ENCODE measurements at places on chromosomes 16 and 17.
A peak's percentile ranks its signal among the peaks of the same experiment; 100 is the strongest.

GRCh38 chr17:62862251-62862650 lies 54.1 kb upstream of the MARCHF10 start:
- no peak for DNase-seq

- DNase-seq = no peak
These were observed 9.8 kb downstream of the TP53 start for GRCh38 chr17:7677388-7678067.

GRCh38 chr16:24036614-24037013 lies 200.8 kb downstream of the PRKCB start:
- peak; percentile 66 for DNase-seq

GRCh38 chr16:84741340-84741830 lies 41.6 kb downstream of the USP10 start:
- DNase-seq = no peak

GRCh38 chr16:54616610-54617009 lies 314.1 kb upstream of the IRX5 start:
- no peak for DNase-seq

- no peak for DNase-seq
These were observed 57.4 kb upstream of the ERN1 start for GRCh38 chr17:64187093-64187895.

DNA sequence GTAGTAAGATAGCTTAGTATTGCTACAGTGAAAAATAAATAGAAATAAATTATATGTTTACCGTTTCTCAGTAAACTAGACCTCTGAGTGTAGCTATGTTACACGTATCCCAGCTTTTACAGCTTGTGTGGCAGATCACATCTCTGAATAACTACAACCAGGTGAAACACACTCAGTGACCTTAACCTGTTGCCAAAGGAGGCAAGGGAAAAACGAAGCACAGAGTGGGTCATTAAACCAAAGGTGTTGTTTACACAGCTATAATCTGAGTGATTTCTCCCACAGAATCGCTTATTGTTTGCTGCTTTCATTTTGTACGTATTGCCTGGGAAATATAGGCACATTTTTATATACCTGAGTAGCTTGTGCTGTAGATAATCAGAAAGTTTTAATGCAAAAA lies 688.2 kb upstream of the KIF2B start:
- no peak for DNase-seq

GRCh38 chr16:65658787-65659220 lies 536.9 kb upstream of the CDH11 start:
- DNase-seq = no peak

- no peak for DNase-seq
These were observed 11.7 kb upstream of the MAF start for GRCh38 chr16:79612207-79612606.

DNA sequence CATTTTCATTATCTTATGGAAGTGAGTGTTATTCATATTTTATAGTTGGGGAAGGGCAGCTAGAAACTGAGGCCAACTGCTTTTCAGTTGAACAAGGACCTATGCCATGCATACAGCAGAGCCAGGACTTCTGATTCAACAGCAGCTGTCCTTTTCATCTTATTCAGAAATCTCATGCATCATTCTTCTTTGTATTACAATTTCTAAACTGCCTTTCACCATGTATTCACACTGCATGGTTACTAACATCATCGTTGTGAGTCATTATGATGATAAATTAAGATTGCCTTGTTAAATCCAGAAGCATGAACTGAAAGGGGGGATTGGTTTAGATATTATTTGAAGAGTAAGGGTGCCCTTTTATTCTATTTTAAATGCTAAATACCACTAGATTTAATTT lies 1470.1 kb upstream of the GOT2 start:
- no peak for DNase-seq

DNA sequence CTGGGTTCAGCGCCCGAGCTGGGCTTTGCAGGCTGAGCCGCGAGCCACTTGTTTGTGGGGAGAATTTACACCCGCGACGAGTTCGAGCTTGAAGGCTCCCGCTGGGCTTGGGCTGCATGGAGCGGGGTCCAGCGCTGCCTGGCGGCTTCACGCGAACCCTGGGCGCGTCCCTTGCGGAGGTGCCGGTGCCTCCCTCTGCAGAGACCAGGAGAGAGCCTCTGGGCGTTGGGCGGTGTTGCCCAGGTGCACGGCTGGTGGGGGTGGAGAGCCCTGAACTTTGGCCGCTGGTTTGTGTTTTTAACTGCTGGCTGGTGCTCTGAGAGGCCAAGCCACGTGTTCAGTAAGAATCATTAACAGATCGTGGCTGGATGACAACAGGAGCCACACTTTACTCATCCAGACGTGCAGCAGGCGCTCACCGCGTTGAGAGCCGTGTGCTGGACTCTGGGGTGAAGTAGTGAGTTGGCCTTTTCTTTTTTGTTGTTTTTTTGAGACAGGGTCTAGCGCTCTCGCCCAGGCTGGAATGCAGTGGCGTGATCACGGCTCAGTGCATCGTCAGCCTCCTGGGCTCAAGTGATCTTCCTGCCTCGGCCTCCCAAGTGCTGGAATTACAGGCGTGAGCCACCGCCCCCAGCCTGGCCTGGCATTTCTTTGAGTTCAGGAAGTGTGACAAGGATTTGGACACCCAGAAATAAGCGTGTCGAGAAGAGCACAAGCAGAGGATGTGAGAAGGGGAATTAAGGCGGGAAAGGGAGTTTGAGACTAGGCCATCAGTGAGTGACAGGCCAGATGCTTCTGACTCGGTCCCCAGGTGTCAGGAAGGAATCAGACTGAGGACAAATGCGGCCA lies 827 bp downstream of the CDK10 start:
- peak; percentile 66 for DNase-seq

GRCh38 chr16:84054916-84055315 lies 12.3 kb upstream of the SLC38A8 start:
- no peak for DNase-seq

DNA sequence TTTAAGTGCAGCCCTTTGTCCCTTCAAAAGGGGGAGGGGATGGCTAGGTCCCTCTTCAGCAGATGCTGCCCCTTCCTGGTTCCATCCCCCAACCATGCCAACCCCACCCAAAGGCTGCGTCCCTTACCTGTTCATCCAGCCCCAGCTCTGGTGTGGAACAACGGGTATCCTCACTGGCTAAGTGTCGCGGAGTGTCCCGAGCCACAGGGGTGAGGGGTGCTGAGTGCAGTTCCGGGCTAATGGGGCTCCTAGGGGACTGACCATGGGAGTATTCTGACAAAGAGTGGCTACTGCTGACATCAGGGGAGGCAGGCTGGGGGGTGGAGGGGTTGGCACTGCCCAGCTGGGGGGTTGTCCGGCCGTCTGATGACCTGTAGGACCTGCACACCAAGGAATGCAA lies 32.9 kb downstream of the STH start:
- DNase-seq = no peak

DNA sequence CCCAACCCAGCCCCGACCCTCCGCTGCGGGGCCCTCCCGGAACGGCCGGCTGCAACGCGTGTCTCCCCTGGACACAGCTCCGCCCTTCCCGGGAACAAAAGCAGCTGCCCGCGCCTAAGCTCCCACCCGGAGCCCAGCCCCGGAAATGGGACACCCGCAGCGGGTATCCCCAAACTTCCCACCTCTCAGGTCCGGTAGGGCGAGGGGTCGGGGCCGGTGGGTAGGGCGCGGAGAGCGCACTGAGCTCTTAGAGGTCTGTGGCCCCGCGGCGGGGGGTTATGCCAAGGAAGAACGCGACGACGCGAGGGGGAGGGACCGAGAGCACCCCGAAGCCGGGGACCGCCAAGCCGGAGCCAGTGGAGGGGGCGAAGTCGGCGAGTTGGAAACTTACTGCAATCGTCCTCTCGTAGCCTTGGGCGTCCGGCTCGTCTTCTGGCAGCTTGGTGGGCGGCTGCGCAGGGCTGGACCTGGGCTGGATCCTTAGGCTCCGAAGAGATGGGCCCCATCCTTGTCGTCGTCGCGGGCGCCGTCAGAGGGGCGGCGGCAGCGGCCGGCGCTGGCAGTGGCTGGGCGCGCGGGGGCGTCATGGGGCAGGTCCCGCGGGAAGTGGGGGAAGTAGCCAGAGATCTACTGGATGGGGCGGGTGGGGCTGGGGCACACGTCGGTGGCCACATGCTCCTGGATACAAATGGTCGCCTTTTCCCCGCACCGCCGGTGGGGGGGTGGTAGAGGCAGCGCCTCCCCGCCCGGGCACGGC lies 6.9 kb downstream of the USP6 start:
- DNase-seq = no peak

- DNase-seq = no peak
These were observed 9.4 kb downstream of the WNT3 start for GRCh38 chr17:46809110-46809571.

GRCh38 chr17:79406316-79406715 lies 204.5 kb downstream of the RBFOX3 start:
- DNase-seq = no peak

DNA sequence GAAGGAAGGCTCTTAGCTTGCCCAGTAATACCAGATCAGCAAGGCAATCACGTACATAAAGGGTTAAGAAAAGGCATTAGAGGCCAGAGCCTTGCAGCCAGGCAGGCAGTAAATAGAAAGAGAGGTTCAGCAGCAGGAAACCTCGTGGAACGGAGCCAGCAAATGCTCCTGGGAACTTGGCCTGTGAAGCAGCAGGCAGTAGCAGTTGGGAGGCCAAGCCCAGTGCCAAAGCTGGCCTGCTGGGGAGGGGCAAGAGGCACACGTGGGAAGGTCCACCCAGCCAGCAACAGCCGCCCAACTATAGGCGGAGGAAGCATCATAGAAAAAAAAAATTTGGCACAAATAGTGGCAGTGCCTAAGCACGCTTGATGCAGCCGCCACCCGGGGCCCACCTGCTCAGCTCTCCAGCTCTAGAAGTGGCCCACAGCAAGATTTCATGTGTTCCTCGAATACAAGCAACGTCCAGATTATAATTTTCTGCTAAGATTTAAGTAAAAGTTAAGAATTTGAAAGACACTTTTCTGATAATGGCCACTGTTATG lies 2339.5 kb downstream of the TP53TG3F start:
- no peak for DNase-seq

DNA sequence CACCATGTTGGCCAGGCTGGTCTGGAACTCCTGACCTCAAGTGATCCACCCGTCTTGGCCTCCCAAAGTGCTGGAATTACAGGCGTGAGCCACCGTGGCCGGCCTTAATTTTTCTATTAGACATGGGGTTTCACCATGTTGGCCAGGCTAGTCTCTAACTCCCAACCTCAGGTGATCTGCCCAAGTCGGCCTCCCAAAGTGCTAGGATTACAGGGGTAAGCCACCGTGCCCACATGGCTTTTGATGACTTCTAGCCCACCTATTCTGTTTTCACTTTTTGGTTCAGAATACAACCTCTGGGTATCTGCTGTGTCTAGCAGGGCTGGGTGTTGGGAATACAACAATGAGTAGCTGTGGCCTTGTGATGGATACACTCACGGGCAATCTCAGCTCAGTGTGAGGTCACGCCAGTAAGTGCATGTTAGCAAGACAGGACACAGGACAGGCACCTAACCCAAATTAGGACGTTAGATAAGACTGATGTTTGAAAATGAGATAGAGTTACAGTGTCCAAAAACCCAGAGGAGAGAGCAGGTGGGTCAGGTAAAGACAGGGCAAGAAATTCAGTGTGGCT lies 14.1 kb upstream of the YWHAE start:
- no peak for DNase-seq

GRCh38 chr17:75019710-75020109 lies 7.2 kb downstream of the MRPL58 start:
- DNase-seq = no peak

DNA sequence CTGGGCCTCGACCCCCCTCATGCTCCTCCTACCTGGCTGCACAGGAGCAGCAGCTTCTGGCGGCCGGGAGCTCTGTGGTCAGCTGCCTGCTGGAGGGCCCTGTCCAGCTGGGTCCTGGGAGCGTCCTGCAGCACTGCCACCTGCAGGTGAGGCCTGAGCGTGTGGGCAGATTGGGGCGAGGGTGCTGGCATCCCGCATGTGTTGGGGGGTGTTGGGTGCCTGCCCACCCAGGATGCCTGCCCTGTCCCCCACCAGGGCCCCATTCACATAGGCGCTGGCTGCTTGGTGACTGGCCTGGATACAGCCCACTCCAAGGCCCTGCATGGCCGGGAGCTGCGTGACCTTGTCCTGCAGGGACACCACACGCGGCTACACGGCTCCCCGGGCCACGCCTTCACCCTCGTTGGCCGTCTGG lies 16.5 kb downstream of the FCSK start:
- DNase-seq = no peak

- no peak for DNase-seq
These were observed 93.9 kb downstream of the SDR42E1 start for GRCh38 chr16:81917375-81917774.

- DNase-seq = no peak
These were observed 24.8 kb upstream of the ERN1 start for GRCh38 chr17:64154717-64155116.
